KBM-7 (cell line): ENCODE measurements at places on chromosomes 13 and 19.

GRCh38 chr19:32891609-32892008 is 22.0 kb upstream of the SLC7A9 start:
- no peak for DNase-seq

GRCh38 chr19:13051557-13052165 is 51.0 kb downstream of the LYL1 start:
- DNase-seq, result no peak

GRCh38 chr13:22926748-22927400 is 253.9 kb upstream of the SGCG start:
- no peak for DNase-seq

DNA sequence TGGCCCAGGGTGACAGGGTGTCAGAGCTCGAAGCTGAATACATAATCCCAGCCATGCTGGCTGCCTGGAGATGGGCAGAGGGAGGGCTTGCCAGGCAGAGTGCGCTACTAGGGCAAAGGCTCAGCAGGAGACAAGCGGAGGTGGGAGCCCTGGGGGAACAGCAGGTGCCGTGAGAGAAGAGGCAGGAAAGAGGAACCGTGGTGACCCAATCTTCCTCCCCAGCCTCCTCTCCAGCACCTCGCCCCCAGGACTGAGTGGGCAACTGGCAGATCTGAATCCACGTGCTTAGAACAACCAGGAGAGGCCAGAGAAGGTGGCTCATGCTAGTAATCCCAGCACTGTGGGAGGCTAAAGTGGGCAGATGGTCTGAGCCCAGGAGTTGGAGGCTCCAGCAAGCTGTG is 11.0 kb upstream of the CCL25 start:
- DNase-seq, result peak; percentile 68

- DNase-seq, result no peak
These were observed 16.8 kb upstream of the SLC46A3 start for GRCh38 chr13:28735481-28736029.

DNA sequence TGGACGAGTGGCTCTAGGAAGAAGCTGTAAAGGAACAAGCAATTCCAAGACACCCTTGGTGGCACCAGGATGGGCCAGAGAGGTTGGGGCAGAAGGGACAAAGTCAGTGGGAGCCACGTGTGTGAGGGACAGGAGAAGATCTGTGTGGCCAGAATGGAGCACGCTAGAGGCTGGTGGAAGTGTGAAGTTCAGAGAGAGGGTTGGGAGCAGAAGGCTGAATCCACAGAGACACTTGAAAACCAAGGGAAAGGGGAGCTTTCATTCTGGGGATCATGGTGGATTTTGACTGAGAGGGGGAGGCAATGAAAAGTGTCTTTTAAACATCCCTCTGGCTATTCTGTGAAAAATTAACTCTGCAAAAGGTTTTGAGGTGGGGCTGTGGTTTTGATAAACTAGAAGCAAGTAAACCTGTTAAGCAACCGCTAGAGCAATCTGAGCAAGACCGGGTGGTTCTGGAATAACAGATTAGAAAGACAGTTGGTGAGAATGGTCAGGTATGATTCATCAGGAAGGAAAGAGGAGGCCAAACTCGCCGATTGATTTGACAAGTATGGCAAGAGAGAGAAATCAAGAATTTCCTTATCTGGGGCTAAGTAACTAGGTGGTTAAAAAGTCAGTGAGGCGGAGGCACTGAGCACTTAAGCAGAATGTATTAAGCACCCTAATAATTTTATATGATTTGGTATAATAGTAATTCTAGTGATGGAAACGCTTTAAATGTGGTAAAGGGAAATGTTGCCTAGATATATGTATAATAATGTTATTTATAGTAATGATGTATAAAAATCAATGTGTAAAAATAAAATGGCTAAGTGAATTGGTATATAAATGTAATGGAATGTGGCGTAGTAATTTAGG is 140.0 kb downstream of the MYO16 start:
- peak; percentile 76 for DNase-seq

DNA sequence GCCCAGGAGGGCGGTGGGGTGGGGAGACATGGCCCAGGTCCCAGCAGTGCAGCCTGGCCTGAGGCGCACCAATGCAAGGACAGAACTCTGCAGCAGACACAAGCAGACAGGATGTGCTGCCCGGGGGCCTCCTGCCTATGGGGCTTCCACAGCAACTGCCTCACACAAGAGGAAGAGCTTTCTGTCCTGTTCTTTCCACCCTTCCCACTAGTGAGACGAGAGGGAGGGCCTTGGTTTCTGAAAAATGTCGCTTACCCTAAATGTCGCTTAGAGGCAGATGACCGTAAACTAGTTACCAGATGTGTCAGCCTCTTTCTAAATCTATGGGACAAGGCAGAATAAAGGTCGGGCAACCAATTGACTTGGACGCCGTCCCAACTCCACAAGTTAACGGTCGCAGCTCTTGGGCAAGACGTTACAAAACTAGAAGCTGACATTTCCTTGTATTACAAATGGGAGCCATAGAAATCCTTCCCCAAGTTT is at the start of gene LAIR1:
LAIR1 (minus strand) TSS at position 157 of the 483 bp plus-strand sequence; CDS start at position 30, 127 bp downstream.
- DNase-seq, result peak; percentile 88

GRCh38 chr13:45331692-45332035 is 9.3 kb downstream of the TPT1 start:
- DNase-seq, result no peak

- no peak for DNase-seq
These were observed 11.5 kb downstream of the CIB3 start for GRCh38 chr19:16161840-16162239.

GRCh38 chr13:25493931-25494640 is 122.3 kb downstream of the ATP8A2 start:
- no peak for DNase-seq

DNA sequence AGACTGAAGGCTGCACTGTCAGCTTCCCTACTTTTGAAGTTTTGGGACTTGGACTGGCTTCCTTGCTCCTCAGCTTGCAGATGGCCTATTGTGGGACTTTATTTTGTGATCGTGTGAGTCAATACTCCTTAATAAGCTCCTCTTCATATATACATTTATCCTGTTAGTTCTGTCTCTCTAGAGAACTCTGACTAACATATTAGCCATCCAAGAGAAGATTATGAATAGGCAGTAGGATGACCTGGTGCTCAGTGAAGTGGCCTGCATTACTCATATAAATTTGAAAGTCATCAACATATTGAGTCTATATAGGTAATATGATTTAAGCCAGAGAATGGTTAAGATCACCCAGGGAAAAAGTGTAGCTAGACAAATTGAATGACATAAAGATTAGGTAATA is 136.3 kb upstream of the UFM1 start:
- DNase-seq, result no peak

DNA sequence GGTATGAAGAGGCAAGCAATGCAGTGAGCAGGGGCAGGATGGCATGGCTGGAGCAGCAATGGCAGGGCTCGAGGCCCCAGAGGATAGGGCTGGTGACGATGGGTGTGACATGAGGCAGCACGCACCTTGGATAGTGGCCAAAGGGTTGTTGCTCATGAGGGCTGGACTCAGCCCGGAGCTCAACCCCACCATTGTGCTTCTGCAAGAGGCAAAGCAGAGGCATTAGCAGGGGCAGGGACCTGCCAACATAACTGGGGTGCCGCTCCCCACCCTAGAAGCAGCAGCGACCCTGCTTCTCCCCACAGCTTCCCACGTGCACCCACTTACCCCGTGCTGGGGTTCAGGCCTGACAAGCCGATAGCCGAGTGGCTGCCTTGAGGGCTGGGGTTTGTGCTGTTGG is 15.8 kb downstream of the ZNF574 start:
- no peak for DNase-seq

GRCh38 chr13:22031702-22032286 is 360.9 kb downstream of the FGF9 start:
- no peak for DNase-seq

DNA sequence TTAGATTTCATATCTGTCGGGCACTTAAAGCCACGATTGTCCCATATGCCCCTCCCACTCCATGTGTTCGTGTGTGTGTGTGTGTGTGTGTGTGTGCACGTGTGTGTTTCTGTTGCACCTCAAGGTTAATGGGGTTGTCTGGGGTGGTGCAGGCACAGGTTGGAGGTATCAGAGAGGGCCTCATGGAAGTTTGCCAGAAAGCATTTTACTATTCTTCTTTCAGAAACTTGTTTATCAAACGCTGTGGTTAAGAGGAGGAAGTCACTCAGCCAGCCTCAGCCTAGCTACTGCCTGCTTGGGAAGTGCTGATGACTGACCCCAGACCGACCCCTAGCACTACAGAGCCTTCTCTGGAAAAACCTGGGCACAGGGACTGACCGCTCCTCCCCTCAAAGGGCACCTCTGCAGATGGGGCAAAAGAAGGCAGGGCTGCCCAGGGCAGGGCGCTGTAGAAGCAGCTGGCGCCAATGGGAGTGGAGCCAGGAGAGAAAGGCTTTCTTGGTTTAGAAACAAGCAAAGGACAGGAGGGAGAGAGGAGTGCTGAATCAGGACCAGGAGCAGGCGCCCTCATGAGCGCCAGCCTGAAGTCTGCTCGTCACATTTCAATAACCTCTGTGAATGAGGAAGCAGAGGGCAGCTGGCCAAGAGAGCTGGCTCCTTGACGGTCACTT is 3.9 kb downstream of the SIAH3 start:
- peak; percentile 84 for DNase-seq

- no peak for DNase-seq
These were observed 12.5 kb downstream of the FZR1 start for GRCh38 chr19:3518659-3519058.

- DNase-seq, result no peak
These were observed 4.0 kb downstream of the SLC7A10 start for GRCh38 chr19:33221638-33222037.

GRCh38 chr13:19345916-19346422 is 164.3 kb upstream of the TUBA3C start:
- DNase-seq, result no peak

- DNase-seq, result no peak
These were observed 2545.3 kb downstream of the PCDH9 start for GRCh38 chr13:64684685-64685431.

DNA sequence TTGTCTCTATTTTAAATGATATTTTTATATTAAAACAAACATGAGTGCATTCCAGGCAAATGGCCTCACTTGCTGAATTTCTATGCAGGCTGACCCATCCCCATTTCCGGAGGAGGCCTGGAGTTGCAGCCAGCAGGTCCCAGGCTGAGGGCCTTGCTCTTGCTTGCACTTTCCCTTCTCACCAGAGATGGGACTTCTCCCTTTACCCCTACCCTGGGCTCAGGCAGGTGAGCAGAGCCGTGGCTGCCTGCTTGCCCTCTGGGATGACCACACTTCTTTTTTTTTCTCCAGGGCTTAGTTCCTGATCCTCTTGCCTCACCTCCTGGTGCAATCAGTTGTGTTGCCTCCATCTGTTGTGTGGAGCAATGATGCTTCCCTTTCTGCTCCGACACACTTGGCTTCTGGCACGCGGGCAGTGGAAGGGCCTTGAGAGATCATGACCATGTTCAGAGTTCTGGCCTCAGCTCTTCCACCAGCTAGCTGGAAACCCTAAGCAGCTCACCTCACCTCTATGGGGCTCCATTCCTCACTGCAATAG is 11.1 kb upstream of the OLFM4 start:
- DNase-seq, result no peak

- no peak for DNase-seq
These were observed 218.3 kb upstream of the MAB21L1 start for GRCh38 chr13:35694549-35695447.

GRCh38 chr19:56821209-56821608 is 19.3 kb downstream of the PEG3 start:
- no peak for DNase-seq

DNA sequence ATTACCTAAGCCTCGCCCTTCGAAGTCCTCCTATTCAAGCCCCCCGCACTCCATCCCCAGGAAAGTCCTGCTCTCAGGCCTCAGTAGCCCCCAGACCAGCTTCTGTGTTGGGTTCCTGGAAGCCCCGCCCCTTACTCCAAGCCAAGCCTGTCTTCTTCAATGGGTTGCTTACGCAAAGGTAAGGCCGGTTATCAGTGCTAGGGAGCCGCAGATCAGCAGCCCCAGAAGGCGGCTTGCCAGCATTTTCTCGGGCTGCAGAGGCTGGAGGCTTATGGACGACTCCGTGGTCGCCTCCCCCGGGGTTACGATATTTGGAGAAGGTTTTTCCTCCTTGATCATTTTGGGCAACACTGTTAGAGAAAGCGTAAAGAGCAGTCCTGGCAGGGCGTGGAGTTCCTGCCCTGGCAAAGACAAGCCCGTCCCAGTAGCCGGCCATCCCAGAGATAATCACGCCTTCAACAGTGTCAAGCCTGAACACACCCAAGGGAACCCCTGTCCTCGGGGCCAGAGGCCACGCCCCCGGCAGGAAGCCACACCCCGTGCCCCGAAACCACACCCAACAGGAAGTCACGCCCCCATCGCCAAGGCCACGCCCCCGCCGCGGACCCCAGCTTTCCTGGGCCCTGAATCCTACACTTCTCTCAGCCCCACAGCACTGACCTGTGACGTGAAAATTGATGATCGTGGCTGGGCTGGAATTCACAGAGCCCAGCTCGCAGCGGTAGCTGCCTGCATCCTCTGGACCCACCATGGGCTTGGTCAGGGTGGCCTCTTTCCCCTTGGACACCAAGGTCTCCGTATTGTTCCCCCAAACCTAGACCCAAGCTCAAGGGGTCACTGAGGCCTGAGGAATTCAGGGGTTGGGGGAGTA is 954 bp upstream of the RASIP1 start:
- DNase-seq, result peak; percentile 33

GRCh38 chr13:20778311-20778710 is 4.5 kb upstream of the EEF1AKMT1 start:
- DNase-seq, result no peak

- DNase-seq, result no peak
These were observed 6.2 kb downstream of the AP1M1 start for GRCh38 chr19:16204005-16204294.

DNA sequence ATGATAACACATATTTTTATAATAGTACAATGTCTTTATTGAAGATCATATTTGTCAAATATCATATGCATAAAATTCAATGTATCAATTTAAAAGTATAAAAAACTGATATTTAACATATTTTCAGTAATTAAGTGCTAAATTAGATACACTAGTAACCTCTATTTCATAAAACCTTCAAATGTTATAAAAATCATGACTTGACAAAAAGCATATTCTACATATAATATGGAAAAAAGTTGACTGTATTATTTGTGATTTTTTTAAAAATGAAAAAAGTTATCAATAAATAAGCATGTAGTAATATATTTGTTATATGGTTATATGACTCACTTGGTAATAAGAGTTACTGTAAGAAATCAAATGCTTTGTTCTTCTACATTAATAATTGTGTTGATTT is 356.9 kb downstream of the DIAPH3 start:
- DNase-seq, result no peak

GRCh38 chr13:26022538-26023292 is 29.1 kb downstream of the SHISA2 start:
- DNase-seq, result no peak

- no peak for DNase-seq
These were observed 140.8 kb downstream of the SHISA2 start for GRCh38 chr13:25910991-25911419.

DNA sequence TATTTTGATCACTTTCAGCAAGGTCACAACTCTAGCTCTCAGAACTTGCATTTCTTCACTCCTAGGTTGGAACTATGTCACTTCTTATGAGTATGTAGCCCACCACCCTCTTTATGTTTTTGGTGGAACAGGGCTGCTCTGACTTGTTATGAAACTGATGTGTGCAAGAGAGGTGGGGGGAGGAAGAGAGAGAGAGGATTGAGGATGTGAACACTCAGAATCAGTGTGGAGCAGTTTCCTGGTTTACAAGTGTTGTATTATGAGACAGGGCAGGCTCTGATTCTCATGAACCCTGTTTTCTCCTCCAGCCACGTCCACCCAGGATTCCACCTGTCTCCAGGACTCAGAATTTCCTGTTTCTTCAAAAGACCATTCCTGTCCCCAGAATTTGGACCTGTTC is 16.1 kb downstream of the ZNF317 start:
- no peak for DNase-seq
